ENCODE measurements at places on chromosomes 1 and 21. TPM values are rescaled to one million over a fixed set of nuclear protein-coding genes. Genes with fewer than 3 reads are reported as not detected.

KCNN3 gene
- total RNA-seq = 0.03 TPM

TIE1 gene
- total RNA-seq = not detected

DNA sequence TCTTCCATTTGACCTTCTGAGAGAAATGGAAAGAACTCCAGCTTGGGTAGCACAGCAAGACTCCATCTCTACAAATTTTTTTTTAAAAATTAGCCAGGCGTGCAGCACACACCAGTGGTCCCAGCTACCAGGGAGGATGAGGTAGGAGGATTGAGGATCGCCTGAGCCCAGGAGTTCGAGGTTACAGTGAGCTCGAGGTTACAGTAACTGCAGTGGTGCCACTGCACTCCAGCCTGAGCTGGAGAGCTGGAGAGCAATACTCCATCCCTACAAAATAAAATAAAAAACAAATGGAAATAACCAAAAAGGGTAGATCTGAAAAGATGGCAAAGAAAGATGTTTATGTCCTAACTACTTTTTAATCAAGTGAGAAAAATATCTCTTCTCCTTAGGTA lies 14.5 kb downstream of the POGZ start:
- DNase-seq = no peak

LCK gene
- total RNA-seq = 206 TPM

DNA sequence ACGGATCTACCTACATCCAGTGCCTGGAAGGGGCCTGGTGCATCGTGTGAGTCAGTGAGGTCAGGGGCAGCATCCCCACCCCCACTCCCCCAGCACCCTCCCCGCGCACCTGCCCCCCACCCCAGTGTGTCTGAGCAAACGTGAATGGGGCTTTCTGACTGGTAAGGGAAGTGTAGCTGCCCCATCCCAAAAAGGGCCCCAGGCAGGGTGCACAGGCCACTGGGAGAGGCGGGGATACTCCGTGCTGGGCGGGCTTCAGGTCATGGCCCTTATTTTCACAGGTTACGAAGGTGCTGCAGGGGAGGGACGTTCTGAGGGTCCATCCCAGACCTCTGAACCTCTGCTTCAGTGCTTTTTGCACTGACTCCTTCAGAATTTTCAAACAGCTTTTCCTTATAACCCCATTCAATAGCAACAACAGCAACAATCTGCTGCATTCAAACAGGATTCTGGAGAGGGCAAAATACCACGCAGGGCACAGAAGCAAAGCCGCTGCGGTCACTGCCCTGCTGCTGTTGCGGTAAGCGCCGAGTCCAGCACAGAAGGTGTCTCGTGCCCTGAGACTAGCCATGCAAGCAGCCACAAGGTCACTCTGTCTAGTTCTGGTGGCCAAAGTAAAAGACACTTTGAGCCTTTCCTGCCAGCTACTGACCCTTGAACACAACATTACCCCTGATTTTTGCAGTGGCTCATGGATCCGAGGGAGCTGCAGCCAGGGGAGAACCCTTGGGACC lies 10.3 kb downstream of the TTC34 start:
- no peak for DNase-seq

GRCh38 chr1:111880881-111881837 lies 108.3 kb downstream of the KCND3 start:
- DNase-seq = no peak

DNA sequence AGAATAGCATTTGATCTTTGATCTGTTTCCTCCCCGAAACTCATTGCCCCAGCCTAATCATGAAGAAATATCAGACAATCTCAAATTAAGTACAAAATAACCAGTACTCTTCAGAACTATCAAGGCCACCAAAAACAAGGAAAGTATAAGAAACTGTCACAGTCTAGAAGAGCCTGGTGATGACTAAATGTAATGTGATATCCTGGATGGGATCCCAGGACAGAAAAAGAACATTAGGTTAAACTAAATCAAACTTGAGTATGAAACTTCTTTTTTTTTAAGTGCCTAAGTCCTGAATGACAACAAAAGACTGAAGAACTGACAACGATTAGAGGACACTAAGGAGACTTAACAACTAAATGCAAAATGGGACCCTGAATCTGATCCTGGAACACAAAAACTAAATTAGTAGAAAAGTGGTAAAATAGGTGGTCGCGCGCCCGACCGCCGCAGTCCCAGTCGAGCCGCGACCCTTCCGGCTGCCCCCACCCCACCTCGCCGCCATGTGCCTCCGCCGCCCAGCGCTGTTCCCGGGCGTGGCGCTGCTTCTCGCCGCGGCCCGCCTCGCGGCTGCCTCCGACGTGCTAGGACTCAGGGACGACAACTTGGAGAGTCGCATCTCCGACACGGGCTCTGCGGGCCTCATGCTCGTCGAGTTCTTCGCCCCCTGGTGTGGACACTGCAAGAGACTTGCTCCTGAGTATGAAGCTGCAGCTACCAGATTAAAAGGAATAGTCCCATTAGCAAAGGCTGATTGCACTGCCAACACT lies 5.5 kb upstream of the PRKAB2 start:
- no peak for DNase-seq

- DNase-seq = no peak
Observed at GRCh38 chr21:45805321-45805720, 161.8 kb downstream of the PCBP3 start.

- DNase-seq = no peak
Observed at GRCh38 chr1:20185834-20186782, at the start of the genes PLA2G2C and UBXN10. PLA2G2C (minus strand) TSS chr1:20186518; CDS start chr1:20177363, 9,155 bp downstream. UBXN10 (plus strand) TSS chr1:20186096; CDS start chr1:20190562, 4,466 bp downstream.

GRCh38 chr21:38957575-38958322 lies 152.0 kb downstream of the ETS2 start:
- DNase-seq = no peak

GRCh38 chr21:34724131-34724856 lies 55.5 kb downstream of the CLIC6 start:
- DNase-seq = no peak

NOS1AP gene
- total RNA-seq = not detected

DNA sequence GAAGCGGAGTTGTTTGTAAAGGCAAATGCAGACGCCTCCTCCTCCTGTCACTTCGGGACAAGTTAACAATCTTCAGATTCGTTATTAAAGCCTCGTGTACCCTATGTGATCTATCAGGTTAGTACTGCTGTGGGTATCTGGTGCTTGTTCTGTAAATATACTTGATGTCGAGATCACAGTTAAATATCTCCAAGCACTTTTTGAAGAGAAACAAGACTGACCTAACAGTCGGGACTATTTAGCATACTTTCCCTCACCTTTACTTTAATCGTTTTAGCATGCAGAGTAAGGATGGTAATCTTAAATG lies 710 bp downstream of the KLHL20 start:
- DNase-seq = no peak

GRCh38 chr1:95323123-95323522 lies 89.1 kb downstream of the RWDD3 start:
- DNase-seq = no peak

TNFRSF4 gene
- 3.2 TPM for total RNA-seq

- no peak for DNase-seq
Observed at GRCh38 chr1:20357796-20358195, 67.1 kb downstream of the VWA5B1 start.

DNA sequence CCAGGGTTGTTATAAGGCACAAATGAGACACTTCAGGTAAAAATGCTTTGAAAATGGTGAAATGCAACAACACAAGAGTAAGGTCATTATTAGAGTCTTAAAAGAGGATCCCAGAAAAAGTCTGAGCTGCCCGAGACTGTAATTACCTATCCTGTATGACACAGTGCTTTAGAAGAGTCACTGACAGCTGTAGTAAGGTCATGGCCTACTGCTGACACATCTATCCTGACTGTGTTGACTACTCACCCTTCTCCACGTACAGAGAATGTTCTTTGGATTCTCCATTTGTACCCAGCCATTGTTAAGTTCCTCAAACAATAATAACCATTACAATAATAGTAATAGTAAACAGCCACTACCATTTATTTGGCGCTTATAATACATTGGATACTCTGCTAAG lies 104.4 kb downstream of the CACHD1 start:
- no peak for DNase-seq

DNA sequence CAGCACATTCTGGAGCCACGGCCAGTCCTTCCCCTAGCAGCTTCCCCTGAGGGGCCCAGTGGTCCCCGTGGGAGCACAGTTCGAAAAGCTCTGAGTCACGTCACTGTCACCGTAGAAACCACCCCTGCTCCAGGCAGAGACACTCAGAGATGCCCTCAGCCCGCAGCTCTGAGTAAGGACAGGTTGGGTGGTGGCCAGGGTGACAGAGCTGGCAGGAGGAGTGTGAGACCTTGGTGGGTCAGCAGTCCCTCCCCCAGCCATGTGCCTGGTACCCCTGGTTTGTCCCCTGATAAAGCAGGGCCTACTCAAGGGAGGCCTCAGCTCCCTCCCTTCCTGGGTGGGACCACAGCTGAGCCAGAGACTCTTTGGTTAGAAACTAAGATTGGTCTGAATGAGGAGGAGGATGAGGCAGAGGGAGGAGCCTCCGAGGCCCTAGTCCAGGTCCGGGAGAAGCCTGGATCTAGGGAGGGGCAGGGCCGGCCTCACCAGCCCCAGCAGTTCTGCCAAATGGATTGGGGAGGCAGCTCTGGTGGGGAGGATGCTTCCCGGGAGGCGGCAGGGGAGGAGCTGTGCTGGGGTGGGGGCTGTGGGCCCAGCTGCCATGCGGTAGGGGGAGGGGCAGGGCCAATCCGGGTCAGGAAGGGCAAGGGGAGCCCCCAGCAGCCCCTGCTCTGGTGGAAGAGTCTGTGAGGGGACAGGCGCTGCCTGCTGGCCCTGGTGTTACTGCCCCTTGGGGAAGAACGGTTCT lies 55.2 kb downstream of the SLC9A1 start:
- DNase-seq = peak; percentile 45

GRCh38 chr1:29747196-29747595 lies 510.9 kb downstream of the PTPRU start:
- DNase-seq = no peak

PYHIN1 gene
- 16.7 TPM for total RNA-seq

GRCh38 chr1:160837558-160838205 lies 25.0 kb downstream of the CD244 start:
- peak; percentile 92 for DNase-seq

DNA sequence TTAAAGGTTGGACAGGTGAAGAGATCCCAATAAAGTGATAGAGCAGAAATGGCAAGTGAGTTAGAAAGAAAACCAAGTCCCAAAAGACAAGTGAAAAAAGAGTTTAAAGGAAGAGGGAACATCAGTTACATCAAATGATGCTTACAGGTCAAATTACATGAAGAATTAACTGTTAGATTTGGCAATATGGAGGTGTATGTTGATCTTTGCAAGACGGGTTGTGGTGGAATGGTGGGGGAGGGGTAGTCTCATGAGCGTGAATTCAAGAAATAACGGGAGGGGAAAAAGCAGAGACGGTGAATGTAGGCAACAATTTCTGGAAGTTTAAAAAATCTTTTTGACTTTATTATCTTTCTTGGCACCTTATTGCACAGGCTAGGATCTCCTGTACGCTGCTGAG lies 76.6 kb downstream of the NTPCR start:
- no peak for DNase-seq

DNA sequence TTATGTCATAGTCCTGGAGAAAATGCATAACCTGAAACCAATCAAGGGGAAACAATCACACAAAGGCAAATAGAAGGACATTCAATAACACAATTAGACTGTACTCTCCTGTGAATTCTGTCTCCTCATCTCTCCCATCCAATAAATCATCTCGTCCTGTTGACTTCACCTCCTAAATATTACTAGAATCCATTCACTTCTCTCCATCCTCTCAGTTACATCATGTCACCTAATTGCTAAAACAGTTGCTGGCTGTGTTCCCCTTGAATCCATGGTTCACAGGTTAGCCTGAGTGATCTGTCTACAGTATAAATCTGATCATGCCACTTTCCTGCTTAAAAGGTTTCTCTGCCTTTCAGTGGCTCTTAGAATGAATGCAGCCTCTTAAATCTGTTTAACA lies 220.2 kb downstream of the TGFB2 start:
- no peak for DNase-seq

DNAI4 gene
- 5.1 TPM for total RNA-seq

DNAJC16 gene
- 7.9 TPM for total RNA-seq

GRCh38 chr1:41391834-41392527 lies 30.7 kb downstream of the FOXO6 start:
- DNase-seq = no peak

SH2D1B gene
- not detected for total RNA-seq

DNA sequence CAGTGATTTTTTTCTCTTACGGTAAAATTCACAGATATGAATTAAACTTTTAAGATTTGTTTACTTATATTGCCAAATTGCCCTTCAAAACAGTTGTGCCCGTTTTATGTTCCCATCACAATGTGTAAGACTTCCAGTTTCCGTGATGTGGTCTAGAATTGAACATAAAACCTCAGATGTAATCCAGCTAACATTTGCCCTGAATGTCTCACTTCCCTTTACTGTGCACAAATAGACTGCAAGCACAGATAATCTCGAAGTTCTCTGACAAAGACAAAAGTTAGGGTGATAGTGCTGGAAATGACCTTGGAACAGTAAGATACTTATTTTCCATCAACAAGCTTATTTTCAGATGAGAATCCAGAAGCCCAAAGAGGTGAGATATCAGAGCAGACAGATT lies 177.5 kb downstream of the ZZZ3 start:
- DNase-seq = no peak

TMEM9 gene
- total RNA-seq = 14.3 TPM

DNA sequence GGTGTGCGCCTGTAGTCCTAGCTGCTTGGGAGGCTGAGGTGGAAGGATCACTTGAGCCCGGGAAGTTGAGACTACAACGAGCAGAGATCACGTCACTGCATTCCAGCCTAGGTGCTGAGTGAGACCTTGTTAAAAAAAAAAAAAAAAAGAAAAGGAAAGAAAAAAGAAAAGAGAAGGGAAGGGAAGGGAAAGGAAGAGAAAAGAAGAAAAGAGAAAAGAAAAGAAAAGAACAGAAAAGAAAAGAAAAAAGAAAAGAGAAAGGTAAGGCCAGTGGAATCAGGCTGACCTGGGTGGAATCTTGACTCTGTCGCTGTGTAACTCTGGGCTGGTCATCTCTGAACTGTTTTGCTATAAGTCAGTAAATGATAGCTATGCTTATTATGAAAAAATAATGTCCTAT lies 33.7 kb upstream of the KIRREL1 start:
- no peak for DNase-seq

USH2A gene
- total RNA-seq = not detected

- DNase-seq = no peak
Observed at GRCh38 chr1:68148631-68149030, 83.7 kb downstream of the WLS start.

RGS16 gene
- 12.0 TPM for total RNA-seq

DNA sequence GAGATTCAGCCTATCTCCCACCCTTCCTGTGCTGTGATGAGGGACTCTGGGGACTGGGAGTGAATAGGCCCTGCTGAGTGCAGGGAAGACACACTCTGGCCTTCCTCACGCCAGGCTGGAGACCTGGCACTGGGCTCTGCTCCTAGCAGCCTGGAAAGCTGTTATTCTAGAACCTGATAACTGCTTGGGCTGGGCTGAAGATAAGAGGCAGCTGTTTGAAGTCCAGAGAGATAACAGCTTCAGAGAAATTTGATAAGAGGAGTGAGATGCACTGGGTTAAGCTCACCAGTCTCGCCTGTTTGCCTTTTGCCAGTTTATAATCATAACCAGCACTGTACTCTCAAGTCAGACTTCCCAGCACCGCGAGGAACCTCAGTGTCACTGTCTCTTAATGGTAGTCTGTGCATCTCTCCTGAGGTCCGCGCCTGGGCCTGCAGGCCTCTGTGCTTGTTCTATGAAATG lies 46.6 kb upstream of the GPR37L1 start:
- DNase-seq = no peak
